NCI-H748 treated with DMSO at 0.1 percent for 48 hours (cell line): ENCODE measurements at places on chromosomes 3 and 15.

DNA sequence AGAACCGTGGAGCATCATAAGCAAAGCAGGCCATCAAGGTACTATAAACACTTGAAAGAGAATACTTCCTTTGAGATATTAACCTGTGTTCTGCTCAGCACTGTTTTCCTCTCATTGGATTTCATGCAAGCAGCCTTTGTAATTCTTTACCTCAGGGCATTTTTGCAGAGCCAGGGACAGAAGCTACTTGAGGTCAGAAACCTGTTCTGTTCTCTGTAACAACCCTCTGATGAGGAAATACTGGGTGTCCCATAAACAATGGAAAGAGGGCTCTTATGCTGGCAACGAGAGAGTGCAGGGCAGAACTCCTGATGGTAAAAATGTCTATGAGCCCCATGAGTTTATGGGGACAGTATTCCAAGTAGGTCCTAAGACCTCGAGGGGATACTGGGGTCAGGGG, 66.0 kb downstream of the DCLK3 start:
- no peak for DNase-seq

DNA sequence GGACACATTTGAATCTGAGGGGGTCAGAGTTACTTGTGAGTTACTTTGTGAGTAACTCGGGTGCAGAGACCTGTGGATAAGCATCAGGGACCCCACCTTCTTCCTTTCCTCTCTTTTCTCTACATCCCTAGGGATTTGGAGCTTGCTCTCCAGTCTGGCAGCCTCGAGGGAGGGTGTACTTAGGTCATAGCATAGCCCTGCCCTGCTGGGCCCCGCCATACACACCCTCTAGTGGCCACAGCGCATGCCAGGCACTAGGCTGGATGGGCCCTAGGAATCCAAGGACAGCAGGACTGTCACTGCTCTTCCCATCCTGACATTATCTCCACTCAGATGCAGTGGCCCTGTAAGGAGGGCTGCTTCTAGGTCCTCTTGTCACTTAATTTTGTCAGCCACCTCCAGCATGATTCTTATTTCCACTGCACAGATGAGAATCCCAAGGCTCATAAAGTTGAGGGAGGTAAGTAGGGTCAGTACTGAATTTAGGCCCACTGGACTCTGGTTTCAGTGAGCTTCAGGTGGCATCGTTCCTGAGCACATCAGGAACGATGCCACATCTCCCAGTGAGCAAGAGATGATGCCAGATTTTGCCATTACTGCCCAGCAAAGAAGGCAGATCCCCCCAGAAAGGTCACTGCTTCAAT, 3.6 kb upstream of the SMAD6 start:
- no peak for DNase-seq

- DNase-seq: no peak
Measured at GRCh38 chr15:29183071-29183831, 86.4 kb downstream of the NSMCE3 start.

GRCh38 chr3:27201492-27201891, 167.7 kb downstream of the NEK10 start:
- no peak for DNase-seq

GRCh38 chr3:18424213-18424728, 868 bp downstream of the SATB1 start:
- no peak for DNase-seq

- DNase-seq: peak; percentile 76
Measured at GRCh38 chr15:91465696-91466095, 365.6 kb downstream of the SV2B start.
